ENCODE measurements at places on chromosomes 3 and 15. TPM values are rescaled to one million over a fixed set of nuclear protein-coding genes. Genes with fewer than 3 reads are reported as not detected.

The MORC1 gene
- not detected for polyA plus RNA-seq

The GTF2E1 gene
- 18.6 TPM for polyA plus RNA-seq

The DPPA2 gene
- not detected for polyA plus RNA-seq

The ENTPD3 gene
- not detected for polyA plus RNA-seq

The EPHB1 gene
- 0.21 TPM for polyA plus RNA-seq

The COPG1 gene
- polyA plus RNA-seq: 90.0 TPM

The ECE2 gene
- not detected for polyA plus RNA-seq

The GP9 gene
- polyA plus RNA-seq: not detected

The MCTP2 gene
- not detected for polyA plus RNA-seq

The PAK6 gene
- polyA plus RNA-seq: 0.12 TPM

DNA sequence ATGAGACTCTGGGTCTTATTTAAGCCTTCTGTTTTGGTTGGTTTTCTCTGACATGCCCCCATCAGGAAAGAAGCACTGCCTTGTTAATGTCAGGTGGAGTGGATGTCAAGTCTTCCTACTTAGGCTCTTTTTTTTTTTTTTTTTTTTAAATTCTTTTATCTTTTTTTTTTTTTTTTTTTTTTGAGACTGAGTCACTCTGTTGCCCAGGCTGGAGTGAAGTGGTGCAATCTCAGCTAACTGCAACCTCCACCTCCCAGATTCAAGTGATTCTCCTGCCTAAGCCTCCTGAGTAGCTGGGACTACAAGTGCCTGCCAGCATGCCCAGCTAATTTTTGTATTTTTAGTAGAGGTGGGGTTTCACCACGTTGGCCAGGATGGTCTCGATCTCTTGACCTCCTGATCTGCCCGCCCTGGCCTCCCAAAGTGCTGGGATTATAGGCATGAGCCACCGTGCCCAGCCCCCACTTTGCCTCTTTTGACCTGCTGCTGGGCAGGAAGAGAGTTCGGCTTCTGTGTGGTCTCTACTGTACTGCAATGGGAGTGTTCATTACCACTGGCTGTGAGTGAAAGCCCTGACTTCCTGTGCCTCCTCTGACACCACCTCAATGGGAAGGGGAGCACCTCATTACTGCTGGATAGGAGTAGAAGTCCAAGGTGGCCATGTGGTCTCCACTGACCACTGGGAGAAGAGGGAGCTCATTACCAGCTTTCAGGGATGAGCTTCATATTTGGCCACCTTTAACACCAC is 10.9 kb downstream of the CTDSPL start:
- no peak for DNase-seq

- DNase-seq: no peak
These were observed 17.6 kb downstream of the CCNL1 start for GRCh38 chr3:157142315-157142714.

- no peak for DNase-seq
These were observed 78.4 kb upstream of the MRPS22 start for GRCh38 chr3:139265131-139266016.

GRCh38 chr15:64912379-64913325 is 950 bp downstream of the ANKDD1A start:
- DNase-seq: no peak

DNA sequence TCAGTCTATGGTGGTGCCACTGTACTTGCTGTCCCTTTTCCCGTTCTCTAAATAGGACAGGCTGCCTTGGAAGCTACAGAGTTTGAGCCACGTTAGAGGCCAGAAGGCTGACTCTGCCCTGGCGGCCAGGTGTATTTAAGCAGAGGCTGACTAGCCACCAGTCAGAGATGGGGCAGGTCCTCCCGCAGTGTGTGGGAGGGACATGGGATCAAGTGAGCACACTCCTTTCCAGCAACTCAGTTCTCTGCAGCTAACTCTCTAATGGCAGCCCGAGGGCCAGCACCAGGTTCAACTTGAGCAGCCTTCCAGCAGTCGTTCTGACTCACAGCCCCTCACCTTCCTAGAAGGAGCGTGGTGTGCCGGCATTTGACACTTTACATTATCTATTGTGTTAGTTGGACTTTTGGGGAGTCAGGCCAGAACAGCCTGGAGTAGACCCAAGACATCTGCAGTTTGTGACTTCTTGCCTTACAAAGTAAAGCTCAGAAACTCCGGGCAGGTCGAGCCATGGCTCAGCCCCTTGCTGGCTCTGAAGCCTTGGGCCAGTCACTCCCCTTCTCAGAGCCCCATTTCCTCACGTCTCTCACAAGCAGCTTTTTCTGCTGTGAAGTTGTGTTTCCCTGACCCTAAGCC is 46.7 kb upstream of the MYZAP start:
- DNase-seq: no peak

GRCh38 chr3:116030131-116030850 is 407.0 kb downstream of the GAP43 start:
- DNase-seq: no peak

DNA sequence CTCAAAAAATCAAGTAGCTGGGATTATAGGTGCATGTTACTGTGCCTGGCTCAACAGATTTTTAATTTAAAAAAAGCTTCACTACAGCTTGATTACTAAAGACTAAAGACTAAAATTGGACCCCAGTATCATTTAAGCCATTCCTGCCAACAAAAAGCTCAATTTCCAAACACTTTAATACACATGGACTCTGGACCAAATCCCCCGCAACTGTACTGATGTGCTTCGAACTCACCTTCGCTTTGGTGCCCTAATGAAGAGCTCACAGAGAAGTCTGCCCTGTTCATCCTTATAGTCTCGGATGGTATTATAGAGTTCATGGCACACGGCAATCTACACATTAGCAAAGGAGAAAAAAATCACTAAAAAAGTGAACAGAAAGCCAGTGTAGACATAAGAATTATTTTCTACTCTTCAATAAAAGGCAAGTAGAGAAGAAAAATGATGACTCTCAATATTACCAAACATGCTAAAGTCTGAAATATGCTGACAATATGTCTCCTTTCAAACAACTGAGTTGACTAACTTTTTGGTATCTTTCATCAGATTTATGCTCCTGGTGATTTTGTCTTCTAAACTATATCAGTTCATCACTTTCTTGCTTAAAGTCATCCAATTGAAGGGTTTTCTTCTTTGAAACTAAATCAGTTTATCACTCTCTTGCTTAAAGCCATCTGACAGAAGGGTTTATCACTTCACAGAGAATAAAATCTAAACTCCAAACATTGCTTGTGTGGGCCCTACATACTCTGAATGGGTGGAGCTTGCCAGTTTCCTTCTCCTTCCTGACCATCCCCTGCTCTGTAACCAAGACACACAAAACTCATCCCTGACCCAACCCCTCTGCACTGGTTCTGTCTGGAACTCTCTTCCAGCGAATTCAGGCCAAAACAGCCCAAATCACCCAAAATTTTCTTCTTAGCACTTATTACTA is 7.2 kb downstream of the PBRM1 start:
- DNase-seq: no peak

DNA sequence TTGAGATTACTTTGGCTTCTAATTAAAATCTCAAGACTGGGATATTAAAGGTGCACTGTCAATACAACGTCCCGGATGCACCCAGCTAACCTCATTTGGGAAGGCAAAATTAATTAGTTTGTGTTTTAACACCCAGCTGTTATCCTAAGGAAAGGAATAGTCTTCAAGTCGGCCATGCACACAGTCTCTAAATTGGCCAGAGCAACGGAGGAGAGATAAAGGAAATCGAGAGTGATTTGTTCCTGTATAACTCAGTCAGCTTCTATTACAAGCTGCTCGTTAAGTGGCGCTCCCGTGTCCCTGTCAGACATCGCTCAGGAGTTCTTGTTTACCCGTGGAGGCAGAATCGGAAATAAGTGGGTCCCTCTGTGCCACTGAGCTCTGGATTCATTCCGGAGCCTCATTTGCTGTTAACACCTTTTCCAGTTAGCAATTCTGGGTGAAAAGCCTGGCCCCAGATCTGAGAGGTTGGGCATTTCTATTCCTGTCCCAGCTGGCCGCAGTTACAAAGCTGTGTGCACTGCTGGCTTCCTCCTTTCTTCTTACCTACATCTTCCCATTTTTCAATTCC is 63.9 kb downstream of the ST8SIA2 start:
- DNase-seq: no peak

- no peak for DNase-seq
These were observed 424.3 kb downstream of the OCA2 start for GRCh38 chr15:27674826-27675225.

DNA sequence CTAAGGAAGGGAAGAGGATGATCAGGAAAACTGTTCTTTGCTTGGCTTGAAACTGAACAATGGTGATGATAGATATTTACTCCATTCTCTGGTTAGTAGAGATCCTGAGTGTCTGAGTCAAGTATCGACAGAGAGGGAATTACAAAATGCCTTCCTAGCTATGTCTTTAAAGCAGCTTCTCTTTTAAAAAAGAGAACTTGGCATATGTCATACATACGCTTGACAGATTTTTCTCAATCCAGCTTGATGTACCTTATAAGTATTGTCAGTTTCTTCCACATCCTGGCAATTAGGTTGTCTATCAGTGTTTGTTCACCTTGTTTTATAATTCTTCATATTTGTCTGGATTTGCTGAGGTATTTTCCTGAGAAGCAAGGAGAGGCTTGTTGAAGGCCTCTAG is 5.0 kb upstream of the EPHB1 start:
- no peak for DNase-seq

- no peak for DNase-seq
These were observed 9.7 kb downstream of the DBR1 start for GRCh38 chr3:138165061-138165460.

GRCh38 chr3:93924491-93924890 is 49.2 kb downstream of the PROS1 start:
- DNase-seq: no peak

- no peak for DNase-seq
These were observed 15.0 kb upstream of the ACAD9 start for GRCh38 chr3:128864351-128864811.

GRCh38 chr3:120369037-120369467 is 19.9 kb upstream of the LRRC58 start:
- DNase-seq: no peak

DNA sequence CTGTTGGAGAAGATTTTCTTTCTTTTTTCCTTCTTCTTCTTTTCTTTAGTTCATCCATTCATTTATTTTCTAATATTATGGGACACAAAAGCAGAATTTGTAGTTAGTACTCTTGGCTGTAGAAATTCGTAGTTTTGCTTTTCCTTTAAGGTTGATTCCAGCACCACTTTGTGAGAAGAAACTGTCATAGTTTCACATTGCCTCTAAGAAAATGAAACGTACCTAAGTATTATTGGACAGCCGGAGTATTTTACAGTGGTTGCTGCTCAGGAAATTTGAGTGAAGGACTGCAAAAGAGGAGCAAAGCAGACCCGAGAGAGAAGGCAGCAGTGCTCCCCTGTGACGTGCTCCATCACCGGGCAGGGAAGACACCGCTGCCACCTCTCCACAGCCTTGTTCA is 48.1 kb downstream of the PLCL2 start:
- no peak for DNase-seq

GRCh38 chr3:139301183-139301582 is 42.6 kb upstream of the MRPS22 start:
- no peak for DNase-seq

DNA sequence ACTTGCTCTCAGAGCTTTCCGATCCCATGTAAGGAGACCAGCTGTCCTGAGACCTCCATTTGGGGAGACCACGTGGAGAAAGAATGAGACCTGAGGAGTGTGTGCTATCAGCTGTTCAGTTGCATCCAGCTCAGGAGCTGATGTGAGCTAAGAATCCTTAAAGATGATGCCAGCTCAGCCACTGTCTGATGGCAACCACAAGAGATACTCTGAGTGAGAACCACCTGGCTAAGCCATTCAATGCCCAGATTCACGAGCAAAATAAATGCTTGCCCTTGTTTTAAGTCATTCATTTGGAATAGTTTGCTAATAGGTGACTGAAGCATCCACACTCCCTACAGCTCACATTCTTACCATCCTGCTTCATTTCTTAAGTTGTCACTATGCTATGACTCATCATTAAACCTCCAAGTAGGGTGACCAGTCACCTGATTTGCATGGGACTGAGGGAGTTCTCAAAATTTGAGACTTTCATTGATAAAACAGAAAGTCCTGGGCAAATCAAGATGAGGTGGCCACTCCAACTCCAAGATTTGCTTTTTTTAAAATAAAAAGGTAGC is 56.4 kb downstream of the SPTSSB start:
- no peak for DNase-seq

DNA sequence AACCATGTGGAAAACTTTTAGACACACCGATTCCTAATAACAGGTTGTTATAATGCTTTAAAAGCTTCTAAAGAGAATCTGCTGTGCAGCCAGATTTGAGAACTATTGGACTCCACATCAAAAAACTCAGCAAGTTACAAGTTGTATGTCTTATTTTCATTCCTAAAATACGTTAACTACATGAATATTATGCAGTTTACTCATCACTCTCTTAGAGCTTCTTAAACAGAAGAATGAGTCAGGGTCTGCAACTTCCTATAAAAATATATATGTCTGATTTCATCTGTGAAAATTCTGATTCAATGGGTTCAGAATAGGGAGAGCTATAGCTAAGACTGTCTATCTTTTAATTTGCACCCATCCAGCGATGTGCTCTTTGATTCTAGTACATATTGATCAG is 244.2 kb upstream of the EPHA3 start:
- DNase-seq: no peak

DNA sequence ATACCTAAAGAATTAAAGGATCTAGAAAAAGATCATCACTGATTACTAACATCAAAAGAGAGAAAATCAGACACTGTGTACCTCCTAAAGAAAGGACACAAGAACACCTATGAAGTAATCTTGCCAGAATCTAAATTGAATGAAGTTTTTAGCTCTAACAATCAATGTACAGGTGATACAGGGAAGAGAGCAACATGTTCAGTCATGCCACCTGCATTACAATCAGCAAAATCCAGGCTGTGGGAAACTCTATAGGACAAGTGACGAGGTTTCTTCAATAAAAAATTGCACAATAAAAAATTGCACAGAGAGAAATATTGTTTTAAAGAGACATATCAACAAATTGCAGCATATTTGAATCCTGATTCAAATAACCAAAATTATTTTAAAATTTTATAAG is 93.3 kb downstream of the SEMA5B start:
- no peak for DNase-seq

DNA sequence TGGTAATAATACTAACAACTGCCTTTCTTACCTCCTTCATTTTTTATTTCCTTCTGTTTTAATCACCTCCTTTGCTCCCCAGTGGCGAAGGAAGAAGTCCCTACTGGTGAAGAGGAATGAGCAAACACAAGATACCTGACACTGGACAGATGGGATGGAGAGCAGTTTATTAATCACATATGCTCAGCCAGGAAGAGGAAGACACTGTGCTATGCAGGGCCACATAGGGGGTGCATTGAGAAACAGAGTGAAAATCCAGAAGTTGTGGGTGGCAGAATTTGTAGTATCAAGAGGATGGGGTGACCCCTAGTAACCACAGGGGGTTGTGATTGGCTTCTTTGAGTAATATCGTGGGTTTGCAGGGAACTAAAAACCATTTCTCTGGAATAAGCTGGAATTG is 1041.9 kb downstream of the OTOL1 start:
- no peak for DNase-seq

DNA sequence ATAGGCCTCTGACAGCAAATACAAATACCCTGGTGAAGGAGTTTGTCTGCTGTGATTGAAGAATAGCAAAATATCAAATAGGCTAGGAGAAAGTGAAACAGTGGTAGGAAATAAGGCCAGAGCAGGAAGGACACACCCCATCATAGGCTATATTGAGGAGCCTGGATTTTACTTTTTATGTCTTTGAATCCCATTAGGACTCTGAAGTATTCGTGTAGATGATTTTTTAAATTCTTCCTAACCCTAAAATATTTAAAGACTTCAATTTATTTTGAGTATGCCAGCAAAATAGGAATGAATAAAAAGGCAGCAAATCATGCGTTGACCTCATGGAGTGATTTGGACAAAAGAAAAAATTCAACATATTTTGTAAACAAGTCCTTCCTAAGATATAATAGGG is 562.8 kb downstream of the NAALADL2 start:
- no peak for DNase-seq

All from A549 (cell line).